GM12878 (cell line): ENCODE measurements at places on chromosomes 11 and 22.

GRCh38 chr11:123536690-123537437 lies 106.8 kb downstream of the GRAMD1B start:
- H3K27ac ChIP-seq: no peak overlapping the region
- H3K27me3 ChIP-seq: no peaks in the 10 kb centered on the region
- H3K4me1 ChIP-seq: no peaks in the 10 kb centered on the region
- no peak for DNase-seq
- H3K4me3 ChIP-seq: no peak overlapping the region

DNA sequence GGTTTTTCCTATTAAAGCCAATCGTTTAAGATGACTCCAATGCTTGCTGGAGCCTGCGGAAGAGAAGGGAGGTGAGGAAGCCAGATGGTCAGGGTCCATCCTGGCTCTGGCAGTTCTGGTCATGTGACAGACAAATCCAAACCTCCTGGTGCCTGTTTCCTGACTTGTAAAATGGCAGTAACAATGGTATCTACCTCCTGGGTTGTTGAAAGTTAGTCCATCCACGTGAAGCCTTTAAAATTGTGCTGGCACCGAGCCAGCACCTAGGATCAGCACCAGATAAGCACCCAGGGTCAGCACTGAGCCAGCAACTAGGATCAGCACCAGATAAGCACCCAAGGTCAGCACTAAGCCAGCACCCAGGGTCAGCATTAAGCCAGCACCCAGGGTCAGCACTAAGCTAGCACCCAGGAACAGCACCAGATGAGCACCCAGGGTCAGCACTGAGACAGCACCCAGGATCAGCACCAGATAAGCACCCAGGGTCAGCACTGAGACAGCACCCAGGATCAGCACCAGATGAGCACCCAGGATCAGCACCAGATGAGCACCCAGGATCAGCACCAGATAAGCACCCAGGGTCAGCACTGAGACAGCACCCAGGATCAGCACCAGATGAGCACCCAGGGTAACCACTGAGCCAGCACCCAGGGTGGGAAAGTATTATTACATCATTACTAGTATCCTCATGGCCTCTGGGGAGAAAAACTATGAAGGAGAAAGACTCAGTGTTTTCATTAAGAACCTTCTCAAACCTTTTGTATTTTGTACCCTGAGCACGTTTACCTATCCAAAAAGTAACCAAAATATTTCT lies 17.2 kb downstream of the KIAA0930 start:
- H3K4me3 ChIP-seq: no peak overlapping the region
- no peaks in the 10 kb centered on the region for H3K27me3 ChIP-seq
- H3K27ac ChIP-seq: 0 out of 2 replicates have a peak overlapping the region, but pooled peaks have one; percentile 1
- peaks cover 25% of the 10 kb centered on the region for H3K4me1 ChIP-seq
- no peak for DNase-seq
- H3K36me3 ChIP-seq: no peaks in the 10 kb centered on the region; the same call in 1 of the 2 replicates

- no peak overlapping the region for H3K27ac ChIP-seq
- H3K4me3 ChIP-seq: no peak overlapping the region
Observed at GRCh38 chr22:30809086-30809485, 114.4 kb downstream of the OSBP2 start.

DNA sequence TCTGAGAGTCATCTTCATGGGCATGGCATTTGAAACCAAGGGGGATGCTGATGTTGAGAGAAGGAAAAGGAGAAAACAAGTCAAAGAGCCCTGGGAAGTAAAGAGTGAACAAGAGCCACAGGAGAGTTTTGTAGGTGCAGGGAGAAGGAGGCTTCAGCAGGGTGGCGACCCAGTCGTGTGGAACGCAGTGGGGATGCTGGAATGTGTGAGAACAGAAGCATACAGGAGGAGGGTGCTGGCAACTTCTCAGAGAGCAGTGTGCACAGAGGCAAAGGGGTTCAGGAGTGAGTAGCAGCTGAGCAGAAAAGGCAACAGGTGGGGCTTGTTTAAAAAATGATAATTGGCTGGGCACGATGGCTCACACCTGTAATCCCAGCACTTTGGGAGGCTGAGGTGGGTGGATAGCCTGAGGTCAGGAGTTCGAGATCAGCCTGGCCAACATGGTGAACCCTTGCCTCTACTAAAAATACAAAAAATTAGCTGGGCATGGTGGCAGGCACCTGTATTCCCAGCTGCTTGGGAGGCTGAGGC lies 75.8 kb upstream of the PLET1 start:
- no peaks in the 10 kb centered on the region for H3K27me3 ChIP-seq
- H3K27ac ChIP-seq: no peak overlapping the region
- H3K4me1 ChIP-seq: no peaks in the 10 kb centered on the region

GRCh38 chr11:33383075-33383919 lies 126.1 kb downstream of the HIPK3 start:
- peaks cover 33% of the 10 kb centered on the region for H3K4me1 ChIP-seq
- peak overlapping the region; percentile 2; the same call in 1 of the 2 replicates for H3K4me3 ChIP-seq
- no peaks in the 10 kb centered on the region for H3K36me3 ChIP-seq
- DNase-seq: peak; percentile 33
- peak overlapping the region; percentile 55 for H3K27ac ChIP-seq

DNA sequence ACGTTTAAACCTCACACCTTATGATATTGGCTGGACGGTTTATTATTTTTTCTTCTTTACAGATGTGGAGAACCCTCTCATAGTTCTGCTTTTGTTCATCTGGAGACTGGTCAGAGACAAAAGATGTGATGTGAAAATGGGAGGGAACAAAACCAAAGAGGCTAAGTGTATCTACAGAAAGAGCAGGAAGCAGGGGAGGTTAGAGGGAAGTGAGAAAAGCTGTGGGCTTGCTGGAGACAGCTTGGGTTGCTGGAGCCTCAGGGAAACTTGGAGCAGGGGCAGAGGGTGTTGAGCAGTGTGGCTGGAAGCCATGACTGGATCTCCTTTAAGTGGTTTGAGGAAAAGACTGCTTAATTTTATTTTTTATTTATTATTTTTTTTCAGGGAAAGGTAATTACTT lies 79.0 kb upstream of the SNX19 start:
- no peaks in the 10 kb centered on the region for H3K27me3 ChIP-seq
- no peak overlapping the region for H3K4me3 ChIP-seq
- no peaks in the 10 kb centered on the region for H3K36me3 ChIP-seq
- no peak for DNase-seq
- no peak overlapping the region for H3K27ac ChIP-seq
- no peaks in the 10 kb centered on the region for H3K4me1 ChIP-seq

GRCh38 chr22:22682807-22683667 lies 38.6 kb downstream of the GGTLC2 start:
- H3K36me3 ChIP-seq: no peaks in the 10 kb centered on the region
- H3K27me3 ChIP-seq: no peaks in the 10 kb centered on the region
- no peak overlapping the region for H3K4me3 ChIP-seq
- H3K4me1 ChIP-seq: peaks cover 30% of the 10 kb centered on the region
- no peak overlapping the region for H3K27ac ChIP-seq

GRCh38 chr11:35287344-35287890 lies 131.9 kb downstream of the SLC1A2 start:
- no peaks in the 10 kb centered on the region for H3K36me3 ChIP-seq
- H3K4me3 ChIP-seq: no peak overlapping the region
- peaks cover 4% of the 10 kb centered on the region for H3K4me1 ChIP-seq
- H3K27me3 ChIP-seq: no peaks in the 10 kb centered on the region

- H3K36me3 ChIP-seq: peaks cover 28% of the 10 kb centered on the region
- H3K27me3 ChIP-seq: no peaks in the 10 kb centered on the region
- no peak overlapping the region for H3K4me3 ChIP-seq
- H3K4me1 ChIP-seq: peaks cover 24% of the 10 kb centered on the region
Observed at GRCh38 chr22:20549232-20549841, 41.9 kb downstream of the MED15 start.
